Vagina (tissue), 2 donors: ENCODE measurements at places on chromosomes 11 and 22. TPM values are rescaled to one million over a fixed set of nuclear protein-coding genes. Genes with fewer than 3 reads are reported as not detected.

GRCh38 chr11:91231226-91231625, 993.4 kb upstream of the FAT3 start:
- no peak for DNase-seq

DNA sequence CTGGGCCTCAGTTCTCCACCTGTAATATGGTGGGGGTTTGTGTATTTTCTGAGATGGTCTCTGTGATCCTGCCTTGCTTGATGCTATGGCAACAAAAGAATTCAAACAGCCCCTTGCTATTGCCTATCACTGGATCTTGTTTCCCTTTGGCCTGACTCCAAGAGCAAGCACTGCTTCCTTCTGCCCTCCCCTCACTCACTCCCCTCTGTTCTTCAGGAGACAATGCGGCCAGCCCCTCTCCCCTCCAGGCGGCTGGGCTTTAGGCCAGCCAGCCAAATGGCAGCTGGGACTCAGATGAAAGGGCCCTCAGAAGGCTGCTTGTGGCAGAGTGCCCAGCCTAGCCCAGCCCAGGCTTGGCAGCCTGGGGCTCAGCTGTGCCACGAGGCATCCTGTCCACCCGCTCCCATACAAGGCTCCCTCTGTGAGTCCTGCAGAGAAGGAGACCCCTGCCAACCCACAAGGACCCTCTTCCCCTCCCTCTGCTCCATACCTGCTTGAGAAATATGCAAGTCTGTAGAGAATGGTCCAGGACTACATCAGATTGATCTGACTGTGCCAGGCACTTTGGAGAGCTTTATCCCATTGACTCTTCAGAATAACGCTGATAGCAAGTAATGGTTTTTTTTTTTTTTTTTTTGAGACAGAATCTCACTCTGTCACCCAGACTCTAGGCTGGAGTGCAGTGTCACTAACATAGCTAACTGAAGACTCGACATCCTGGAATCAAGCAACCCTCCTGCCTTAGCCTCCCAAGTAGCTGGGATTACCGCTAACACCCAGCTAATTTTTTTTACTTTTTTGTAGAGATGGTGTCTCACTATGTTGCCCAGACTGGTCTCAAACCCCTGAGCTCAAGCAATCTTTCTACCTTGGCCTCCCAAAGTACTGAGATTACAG, 7.6 kb upstream of the KCTD14 start:
- no peak for DNase-seq

GRCh38 chr11:78032090-78032489, 9.0 kb upstream of the KCTD14 start:
- DNase-seq, result no peak

GRCh38 chr11:30282289-30282631, 40.6 kb upstream of the ARL14EP start:
- no peak for DNase-seq

GRCh38 chr11:2825889-2826678, 59.5 kb downstream of the CDKN1C start:
- DNase-seq, result peak; percentile 98

DNA sequence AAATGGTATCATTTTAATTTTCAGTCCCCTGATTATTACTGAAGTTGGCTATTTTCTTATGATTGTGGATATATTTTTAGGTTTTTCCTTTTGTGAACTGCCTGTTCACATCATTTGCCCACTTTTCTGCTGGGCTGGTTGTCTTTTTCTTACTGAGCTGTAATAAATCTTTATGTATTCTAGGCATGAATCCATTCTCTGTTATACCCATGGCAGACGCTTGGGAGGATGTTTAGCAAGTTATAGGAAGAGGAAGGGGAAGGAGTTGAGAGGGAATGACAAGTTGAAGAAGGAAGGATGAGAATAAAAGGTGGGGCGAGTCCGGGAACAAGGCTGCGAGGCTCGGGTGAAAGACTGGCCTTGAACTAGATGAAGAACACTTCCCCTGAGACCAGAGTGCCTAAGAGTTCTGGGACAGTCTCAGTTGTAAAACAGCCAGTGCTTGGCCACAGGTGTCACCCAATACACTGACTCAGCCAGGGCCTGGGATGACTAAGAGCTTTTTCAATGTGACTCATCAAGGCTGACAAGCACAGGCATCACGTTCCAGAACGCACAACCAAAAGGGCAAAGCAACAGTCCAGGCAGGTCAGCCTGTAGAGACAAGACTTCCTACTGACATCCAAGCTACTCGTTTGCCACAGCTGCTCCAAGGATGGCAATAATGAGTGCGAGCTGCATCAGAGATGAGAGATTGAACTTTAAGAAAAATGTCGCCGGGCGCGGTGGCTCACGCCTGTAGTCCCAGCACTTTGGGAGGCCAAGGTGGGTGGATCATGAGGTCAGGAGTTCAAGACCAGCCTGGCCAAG, 35.2 kb downstream of the LRFN4 start:
- DNase-seq, result no peak

DNA sequence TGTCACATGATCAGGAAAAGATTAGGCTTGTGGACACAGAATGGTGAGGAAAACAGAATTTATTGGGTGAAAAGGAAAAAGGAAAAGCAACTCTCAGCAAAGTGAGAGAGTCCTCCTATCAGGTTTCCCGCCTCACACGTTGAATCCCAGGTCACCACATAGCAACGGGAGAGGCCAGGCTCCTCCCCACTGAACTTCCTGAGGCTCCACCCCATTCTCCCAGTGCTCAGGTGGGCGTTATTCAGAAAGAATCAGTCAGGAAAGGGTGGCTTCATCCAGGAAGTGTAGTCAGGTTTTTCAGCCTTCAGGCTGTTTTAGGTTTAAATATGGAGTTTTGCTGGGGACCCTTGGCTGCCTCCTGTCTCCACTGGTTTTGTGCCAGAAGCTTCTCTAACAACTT, 66.9 kb downstream of the SPON1 start:
- no peak for DNase-seq

DNA sequence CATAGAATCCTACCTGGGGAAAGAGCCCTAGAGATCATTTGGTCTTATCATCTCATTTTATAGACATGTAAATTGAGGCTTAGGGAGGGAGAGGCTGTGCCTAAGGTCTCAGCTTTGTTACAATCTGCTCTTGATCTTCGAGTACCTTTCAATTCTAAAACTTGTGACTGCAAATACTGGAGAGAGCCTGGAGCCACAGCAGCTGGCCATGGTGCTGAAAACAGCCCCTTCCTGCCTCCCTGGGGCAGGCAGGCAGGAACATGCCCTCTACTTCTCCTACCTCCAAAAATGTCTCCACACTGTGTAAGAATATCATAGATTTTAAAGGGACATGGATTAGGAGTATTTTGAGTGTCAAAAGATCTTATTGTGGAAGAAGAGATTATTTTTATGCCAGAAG, 52.2 kb downstream of the C22orf42 start:
- DNase-seq, result no peak

- no peak for DNase-seq
Measured at GRCh38 chr11:69700278-69701140, 3.3 kb downstream of the FGF19 start.

DNA sequence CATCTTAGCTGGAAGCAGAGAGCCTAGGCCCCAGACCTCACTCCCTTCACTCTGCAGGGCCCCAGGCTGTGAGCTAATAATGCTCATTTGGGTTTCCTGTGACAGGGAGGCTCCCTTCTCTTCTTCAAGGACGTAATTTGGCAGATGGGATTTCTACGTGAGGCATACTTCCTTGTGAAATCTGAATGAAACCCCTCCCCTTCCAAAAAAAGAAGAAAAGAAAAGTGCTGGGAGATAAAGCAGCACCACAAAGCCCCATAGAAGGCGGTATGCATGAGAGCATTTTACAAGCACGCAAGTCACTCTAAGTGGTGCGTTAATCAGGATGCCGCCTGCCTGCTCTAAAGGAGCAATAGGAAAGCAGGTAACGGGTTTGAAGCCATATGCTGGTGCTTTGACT, 5.7 kb downstream of the P2RX3 start:
- no peak for DNase-seq

- DNase-seq, result no peak
Measured at GRCh38 chr11:34856251-34856650, 59.9 kb downstream of the APIP start.

DNA sequence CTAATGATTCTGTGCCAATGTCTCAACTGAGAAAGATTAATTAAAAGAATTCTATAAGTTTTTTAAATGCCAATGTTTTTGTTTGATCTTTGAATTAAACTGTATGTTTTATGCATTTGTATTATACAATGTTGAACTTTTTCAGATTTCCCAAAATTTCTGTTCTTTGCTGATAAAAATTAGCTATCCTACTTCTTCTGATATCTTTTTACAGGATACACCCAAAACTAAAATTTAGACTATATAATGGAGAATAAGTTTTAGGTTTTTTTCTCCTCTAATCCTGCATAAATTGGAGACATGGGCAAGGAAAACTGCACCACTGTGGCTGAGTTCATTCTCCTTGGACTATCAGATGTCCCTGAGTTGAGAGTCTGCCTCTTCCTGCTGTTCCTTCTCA, at the start of gene OR5L2:
Gene OR5L2 (plus strand): TSS at position 301 of the 400 bp plus-strand sequence. CDS start 0 bp downstream, at position 301.
- no peak for DNase-seq

GRCh38 chr11:86490582-86490981, 115.9 kb downstream of the CCDC81 start:
- DNase-seq, result no peak

CYB561A3 gene
- 26.5 TPM for total RNA-seq

MAP6 gene
- total RNA-seq, result 6.9 TPM

SLC22A8 gene
- total RNA-seq, result not detected

TMPRSS13 gene
- total RNA-seq, result 9.6 TPM

CDCA5 gene
- 3.7 TPM for total RNA-seq

ARRB1 gene
- total RNA-seq, result 33.1 TPM
